Activated CD4-positive, alpha-beta T cell treated with anti-CD3 and anti-CD28 coated beads for 36 hours (primary cell): ENCODE measurements at places on chromosomes 1 and 21. TPM values are rescaled to one million over a fixed set of nuclear protein-coding genes. Genes with fewer than 3 reads are reported as not detected.
A peak's percentile ranks its signal among the peaks of the same experiment; 100 is the strongest.

DNA sequence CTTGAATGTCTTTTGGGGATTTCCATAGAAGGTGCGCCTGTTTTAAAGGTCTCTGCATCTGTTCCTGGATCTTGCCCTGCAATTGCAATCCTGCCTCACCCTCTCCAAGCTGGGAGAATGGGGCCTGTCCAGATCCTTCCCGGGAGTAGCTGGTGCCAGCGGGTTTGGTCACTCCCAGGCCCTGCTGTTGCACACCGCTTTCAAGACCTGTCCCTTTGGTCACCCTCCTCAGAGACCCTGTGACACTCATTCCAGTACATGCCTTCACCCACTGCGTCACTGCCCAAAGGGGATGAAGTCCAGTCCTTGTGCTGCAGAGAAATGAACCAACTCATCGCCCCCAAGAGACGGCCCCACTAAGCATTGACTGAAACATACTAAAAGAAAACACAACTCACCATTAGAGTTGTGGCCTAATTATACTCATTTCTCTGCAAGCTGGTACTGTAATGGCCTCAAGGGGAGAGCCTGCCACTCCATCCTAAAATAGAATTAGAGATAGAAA, 1.9 kb upstream of the IRF2BP2 start:
- DNase-seq, result peak; percentile 46

GRCh38 chr1:19975423-19976193, 3.8 kb downstream of the PLA2G2A start:
- DNase-seq, result no peak

GRCh38 chr1:66274634-66275033, 259.3 kb upstream of the SGIP1 start:
- no peak for DNase-seq

GRCh38 chr21:19256934-19257660, 853.5 kb upstream of the TMPRSS15 start:
- no peak for DNase-seq

DNA sequence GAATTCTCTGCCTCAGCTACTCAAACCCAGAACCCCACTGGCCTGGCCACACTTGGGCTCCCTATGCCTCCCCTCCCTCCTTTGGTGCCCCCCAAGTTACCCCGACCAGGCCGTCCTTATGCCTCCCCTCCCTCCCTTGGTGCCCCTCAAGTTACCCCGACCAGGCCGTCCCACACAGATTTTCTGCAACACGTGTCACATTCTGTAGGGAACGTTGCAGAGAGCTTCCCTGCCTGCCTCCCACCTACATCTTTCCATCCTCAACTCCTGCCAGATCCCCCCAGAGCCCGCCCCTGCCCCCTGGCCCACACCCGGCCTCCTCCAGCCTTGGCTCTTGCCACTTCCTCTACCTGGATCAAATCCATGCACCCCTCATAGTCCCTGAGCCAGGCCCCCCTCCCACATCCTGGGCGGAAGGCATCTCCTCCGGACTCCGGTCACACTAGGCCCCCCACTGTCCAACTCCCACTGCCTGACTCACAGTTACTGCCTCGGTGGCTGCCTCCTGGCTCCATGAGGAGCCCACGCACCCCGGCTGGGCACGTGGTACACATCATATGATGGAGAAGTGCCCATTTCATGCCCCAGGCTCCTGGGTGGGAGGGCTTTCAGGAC, 41.2 kb downstream of the KCNAB2 start:
- DNase-seq, result no peak

The SPATA46 gene
- not detected for total RNA-seq

GRCh38 chr1:243513726-243514491, 258.1 kb downstream of the SDCCAG8 start:
- no peak for DNase-seq

- no peak for DNase-seq
Observed at GRCh38 chr1:167943541-167943940, 6.7 kb upstream of the MPC2 start.

DNA sequence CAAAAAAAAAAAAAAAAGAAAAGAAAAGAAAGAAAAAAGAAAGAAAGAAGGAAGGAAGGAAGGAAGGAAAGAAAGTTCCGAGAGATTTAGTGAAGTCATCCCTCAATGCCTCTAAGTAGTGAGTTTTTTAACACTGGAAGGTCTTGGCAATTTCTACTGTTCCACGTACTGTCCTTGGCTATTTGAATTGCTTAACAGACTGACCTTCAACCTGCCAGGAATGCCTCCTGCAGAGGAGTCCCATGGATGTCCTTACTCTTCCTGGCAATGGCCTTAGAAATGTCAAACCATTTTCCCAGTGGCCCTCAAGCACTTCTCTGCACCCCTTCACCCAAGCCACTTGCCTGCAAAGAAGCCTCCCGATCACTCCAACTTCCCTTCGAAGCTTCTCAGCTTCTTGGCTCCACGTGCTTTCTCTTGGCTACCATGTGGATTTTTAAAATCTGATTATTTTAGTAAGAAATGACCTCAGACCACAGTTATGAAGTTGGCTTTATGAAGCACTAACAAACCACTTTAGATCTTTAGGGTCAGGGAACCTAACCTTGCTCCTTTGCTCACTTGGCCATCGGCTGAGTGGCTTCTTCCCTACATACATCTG, 43.7 kb upstream of the ABCG1 start:
- no peak for DNase-seq

- no peak for DNase-seq
Observed at GRCh38 chr1:66182026-66182425, 351.9 kb upstream of the SGIP1 start.

DNA sequence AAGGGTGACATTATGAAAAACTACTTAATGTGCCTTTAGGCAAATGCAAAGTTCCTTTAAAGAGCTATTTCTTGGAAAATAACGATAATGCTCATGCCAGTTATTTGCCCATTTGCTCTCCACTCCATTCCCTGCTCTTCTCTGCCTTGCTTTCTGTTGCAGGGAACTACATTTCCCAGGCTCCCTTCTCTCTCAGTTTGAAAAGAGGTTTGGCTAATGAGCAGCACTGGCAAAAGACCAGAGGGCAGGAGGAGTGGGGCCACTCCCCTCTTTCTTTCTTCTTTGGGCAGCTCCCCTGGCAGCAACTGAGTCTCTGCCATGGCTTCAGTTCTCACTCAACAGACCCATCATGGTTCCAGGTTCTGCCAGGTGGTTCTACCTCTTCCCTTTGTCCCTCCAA, 130.5 kb downstream of the RWDD3 start:
- no peak for DNase-seq
